ENCODE measurements at places on chromosomes 2 and 18.

DNA sequence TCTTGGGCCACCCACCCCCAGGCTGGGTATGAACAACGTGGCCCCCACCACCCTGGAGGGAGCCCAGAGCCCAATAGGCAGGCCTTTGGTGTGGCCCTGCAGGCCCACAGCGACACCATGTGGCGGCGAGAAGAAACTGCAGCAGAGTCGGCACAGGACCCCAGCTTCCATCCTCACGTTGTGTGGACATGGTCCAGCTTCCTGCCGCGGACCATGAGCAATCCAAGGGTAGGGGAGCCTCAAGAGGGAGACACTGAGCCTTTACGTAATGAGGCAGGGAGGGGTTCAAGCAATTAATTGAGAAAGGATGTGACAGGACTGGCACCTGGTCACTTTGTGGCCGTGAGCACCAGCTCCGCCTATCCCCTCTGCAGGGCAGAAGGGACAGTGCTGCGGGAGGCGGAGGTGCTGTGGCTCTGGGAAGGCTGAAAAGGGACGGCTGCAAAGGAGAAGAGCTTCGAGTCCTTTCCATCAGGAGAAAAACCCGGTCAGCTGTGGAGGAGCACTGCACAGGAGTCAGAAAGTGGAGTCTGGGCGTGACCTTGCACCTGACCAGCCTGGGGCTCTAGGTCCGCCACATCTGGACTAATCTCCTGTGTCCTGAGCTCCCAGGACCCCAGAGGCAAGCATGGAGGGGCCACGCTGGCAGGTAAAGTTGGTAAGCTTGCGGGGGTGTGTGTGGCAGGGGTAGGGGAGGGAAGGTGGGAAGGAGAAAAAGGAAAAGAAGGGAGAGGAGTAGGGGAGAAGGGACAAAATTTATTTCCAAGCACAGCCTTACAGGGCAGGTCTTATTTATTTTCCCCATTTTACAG, 44.9 kb downstream of the TMEM37 start:
- DNase-seq = peak; percentile 48

GRCh38 chr2:75540994-75541393, 19.7 kb downstream of the EVA1A start:
- peak; percentile 68 for DNase-seq

DNA sequence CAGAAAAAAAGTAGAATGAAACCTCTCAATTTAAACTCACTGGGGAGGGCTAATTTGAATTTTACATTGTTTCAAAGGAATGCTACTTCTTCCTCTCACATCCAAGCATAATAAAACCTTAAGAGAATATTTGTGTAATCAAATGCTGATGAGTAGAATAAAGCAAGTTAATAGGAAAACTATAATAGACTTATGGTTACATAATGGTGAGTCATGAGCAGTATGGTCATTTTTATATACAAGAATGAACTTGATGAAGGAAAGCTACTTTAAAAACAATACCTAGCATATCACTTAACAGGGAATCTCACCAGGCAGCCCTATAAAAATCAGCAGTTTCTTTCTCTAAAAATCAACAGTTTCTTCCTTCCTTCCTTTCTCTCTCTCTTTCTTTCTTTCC, 80.3 kb downstream of the VSNL1 start:
- DNase-seq = peak; percentile 56

DNA sequence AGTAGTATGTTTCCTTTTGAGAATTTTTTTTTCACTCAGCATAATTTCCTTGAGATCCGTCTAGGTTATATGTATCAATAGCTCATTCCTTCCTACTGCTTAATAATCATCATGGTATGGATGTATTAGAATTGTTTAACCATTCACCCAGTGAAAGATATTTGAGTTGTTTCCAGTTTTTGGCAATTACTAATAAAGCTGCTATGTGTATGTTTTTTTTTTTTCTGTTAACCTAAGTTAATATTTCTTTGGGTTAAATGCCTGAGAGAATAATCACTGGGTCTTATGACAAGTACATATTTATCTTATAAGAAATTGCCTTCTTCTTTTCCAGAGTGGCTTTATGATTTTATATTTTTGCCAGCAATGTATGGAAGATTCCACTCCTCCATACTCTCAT, 96.4 kb upstream of the ST6GAL2 start:
- peak; percentile 90 for DNase-seq

- DNase-seq = no peak
These were observed 1.1 kb upstream of the STARD7 start for GRCh38 chr2:96209729-96210085.

GRCh38 chr18:70422391-70422965, 133.6 kb downstream of the SOCS6 start:
- DNase-seq = peak; percentile 6

GRCh38 chr2:186599186-186599778, 9.4 kb downstream of the ITGAV start:
- DNase-seq = no peak

GRCh38 chr2:11955314-11955713, 208.9 kb downstream of the LPIN1 start:
- peak; percentile 14 for DNase-seq

- DNase-seq = no peak
These were observed 43.8 kb downstream of the TMEM18 start for GRCh38 chr2:633371-633770.

DNA sequence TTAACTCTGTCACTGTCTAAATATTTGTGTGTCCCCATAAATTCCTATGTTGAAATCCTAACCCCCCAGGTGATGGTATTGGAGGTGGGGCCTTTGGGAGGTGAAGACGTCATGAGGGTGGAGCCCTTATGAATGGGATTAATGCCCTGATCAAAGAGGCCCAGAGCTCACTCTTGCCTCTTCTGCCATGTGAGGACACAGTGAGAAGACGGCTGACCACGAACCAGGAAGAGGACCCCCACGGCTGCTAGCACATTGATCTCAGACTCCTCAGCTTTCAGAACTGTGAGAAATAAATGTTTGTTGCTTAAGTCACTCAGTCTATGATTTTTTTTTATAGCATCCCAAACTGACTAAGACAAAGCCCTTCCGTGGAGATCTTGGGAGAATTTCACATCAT, 71.2 kb downstream of the BCL2L11 start:
- no peak for DNase-seq

DNA sequence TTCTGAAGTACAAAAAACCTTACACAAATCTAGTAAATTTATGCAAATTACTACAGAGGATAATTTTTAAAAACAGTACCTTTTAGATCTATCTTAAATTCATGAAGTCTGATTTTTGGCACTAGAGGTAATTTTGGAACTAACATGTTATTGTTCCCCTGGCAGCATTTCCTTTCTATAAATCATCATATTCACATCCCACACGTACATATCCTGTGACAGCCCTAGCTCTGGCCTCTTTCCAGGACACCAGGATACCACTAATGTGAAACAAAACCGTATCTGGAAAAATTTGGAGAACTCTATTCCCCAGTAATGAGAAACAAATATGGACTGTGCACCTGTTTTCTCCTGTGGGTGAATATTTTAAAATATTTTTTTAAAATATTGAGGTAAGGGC, 14.0 kb upstream of the BIRC6 start:
- no peak for DNase-seq

DNA sequence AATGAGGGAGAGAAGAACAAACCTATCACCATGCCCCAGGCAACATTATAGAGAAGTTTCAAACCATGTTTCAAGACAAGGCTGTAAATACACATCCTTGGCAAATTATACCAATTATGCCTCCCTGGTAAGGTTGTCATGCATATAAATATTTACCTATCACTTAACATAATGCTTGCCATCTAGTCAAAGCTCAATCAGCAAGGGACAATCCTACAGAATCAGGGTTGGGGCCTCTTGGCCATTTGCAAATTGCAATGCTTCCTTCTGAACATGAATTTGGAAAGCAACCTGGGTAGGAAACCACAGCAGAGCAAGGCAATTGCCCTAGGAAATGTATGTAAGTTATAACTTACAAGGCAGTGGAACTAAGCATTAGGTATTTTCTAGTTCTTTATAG, 907.2 kb upstream of the CDH2 start:
- no peak for DNase-seq

- no peak for DNase-seq
These were observed 46.3 kb upstream of the TANK start for GRCh38 chr2:161113693-161114575.

DNA sequence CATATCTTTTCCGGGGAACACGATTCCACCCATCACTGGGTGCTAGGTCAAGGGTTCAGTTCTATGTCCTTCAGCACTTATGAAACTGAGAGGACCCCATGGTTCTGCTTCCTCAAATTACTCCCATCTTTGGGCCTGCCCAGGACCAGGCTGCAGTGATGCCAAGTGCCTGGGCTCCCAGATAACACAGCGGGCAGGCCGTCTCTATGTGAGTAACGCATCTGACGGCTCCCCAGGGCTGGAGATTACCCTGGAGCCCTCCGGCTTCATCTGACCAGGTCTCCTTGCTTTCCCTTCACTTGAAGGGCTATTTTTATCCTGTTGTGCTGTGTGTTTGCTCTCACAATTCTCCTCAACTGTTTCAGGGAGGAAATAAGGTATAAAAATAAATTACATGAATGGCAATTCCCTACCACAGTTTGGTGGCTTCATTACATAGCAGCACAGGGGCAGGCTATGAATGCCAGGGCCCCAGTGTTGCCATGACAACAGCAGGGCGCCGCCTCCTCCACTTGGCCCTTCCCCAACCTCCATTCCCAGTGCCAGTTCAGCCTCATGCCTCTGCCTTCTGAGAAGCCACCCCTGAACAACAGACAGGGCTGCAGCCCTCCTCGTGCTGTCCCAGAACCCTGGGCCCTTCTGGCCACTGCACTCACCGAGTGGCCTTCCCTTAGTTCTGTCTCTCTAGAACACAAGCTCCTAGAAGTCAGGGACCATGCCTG, 25.4 kb upstream of the TMEM131 start:
- no peak for DNase-seq

GRCh38 chr2:74168739-74169138, 9.9 kb downstream of the MOB1A start:
- no peak for DNase-seq

- DNase-seq = no peak
These were observed 1.4 kb downstream of the MBP start for GRCh38 chr18:77131100-77131651.

GRCh38 chr2:16622399-16622968, 43.1 kb downstream of the CYRIA start:
- no peak for DNase-seq

GRCh38 chr2:190718652-190719526, 70.0 kb downstream of the NAB1 start:
- peak; percentile 78 for DNase-seq

- no peak for DNase-seq
These were observed 9.5 kb downstream of the CEBPZOS start for GRCh38 chr2:37205689-37206341.

DNA sequence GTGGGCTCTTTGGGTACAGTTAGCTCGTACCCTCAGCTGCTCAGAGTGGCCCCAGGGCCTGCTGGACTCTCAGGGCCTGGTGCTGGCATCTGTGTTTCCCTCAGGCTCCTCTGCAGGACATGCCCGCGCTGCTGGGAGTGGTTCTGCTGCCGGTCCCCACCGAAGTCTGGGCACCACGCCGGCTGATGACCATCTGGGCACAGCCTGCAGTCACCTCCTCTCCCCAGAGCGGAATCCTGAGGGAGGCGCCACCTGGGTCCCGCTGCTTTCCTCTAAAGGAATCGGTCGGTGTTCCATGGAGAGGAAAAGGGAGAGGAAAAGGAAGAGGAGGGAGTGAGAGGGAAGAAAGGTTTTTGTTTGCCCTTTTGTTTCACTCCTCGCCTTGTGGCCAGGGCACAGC, 43.6 kb downstream of the MC2R start:
- DNase-seq = no peak

DNA sequence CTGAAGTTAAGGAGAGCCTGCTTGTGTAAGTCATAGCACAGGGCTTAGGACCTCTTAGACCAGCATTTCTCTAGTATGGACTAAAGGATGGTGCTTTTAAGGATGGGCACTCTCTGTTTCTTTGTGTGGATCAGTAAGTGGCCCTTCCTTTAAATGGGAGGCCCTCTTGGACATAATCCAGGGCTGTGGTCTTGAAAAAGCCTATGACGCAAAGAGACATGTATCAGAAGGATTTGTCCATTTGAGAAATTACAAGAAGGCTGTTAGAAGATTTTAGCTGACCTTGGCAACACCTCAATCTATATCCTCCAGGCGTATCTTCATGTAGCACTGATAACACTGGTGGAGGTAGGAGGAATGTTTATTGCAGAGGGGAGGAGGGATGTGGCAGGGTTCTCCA, 79.2 kb downstream of the PRPF40A start:
- no peak for DNase-seq
